Stimulated activated CD8-positive, alpha-beta memory T cell treated with anti-CD3 and anti-CD28 coated beads, Interleukin-4, amount 100 ng/mL, for 4 hours (primary cell): ENCODE measurements at places on chromosomes 2 and 18.

GRCh38 chr2:120287183-120288015 lies 34.7 kb downstream of the RALB start:
- DNase-seq, result no peak

DNA sequence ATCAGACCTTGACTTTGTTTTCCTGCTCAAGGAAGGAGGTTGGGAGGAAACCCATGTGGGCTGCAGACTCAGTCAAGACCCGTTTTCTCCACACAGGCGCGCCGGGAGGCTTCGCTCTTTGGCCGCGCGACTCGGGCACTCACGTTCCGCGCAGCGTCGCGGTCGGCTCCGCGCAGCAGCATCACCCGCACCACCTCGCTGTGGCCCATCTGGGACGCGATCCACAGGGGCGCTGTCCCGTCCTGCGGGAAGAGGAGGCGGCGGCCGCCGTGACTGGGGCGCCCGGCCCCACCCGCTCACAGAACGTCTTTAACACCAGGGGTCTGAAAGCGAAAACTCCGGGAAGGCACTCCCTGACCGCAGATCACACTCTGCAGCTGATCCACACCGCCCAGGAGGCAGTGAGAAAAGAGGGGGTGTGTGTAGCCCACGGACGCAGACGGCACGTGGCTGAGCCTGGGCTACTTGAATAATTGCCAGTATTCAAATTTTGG lies 33.1 kb upstream of the NPC1 start:
- DNase-seq, result no peak

- DNase-seq, result no peak
Measured at GRCh38 chr18:32777049-32777448, 4.2 kb upstream of the KLHL14 start.

DNA sequence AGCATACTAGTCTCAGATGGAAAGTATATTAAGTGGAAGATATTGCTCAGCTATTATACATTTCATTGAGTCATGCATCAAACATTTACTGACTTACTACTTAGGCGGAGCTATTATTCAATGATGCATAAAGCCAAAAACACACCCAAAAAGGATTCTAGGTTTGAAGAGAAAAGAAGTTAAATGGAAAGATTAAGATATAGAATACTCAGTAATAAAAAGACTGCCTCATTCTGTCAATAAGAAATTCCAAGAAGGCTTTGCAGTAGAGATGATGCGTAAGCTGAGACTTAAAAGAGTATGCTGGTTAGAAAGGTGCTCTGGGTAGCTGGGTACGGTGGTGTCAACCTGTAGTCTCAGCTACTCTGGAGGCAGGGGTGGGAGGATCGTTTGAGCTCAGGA lies 27.6 kb downstream of the STK17B start:
- DNase-seq, result no peak
